ENCODE measurements at places on chromosomes 5 and 9. TPM values are rescaled to one million over a fixed set of nuclear protein-coding genes. Genes with fewer than 3 reads are reported as not detected.

DNA sequence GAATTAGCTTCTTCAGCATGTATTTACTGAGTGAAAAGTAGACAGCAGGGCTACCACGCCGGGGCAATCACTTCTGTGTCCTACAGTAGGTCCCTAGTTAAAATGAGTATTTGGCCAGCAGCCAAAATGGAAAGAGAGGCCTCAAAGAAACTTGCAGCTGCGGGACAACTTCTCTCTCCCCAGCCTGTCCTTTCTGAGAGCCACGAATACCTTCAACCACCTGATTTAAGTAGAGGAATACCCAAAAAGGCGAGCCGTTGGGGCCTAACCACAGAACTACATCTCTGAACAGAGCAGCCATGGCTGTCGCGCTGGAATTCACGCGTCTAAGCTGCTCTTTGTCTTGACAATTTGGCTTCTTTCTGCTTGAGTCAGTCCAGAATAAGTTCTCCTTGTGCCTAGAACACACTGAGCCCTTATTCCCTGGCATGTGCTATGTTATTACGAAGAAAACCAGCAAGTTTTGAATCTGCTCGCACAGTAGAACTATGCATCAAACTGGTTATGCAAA is 43.8 kb upstream of the GOLPH3 start:
- no peak overlapping the region for H3K4me3 ChIP-seq
- no peak overlapping the region for H3K27ac ChIP-seq

DNA sequence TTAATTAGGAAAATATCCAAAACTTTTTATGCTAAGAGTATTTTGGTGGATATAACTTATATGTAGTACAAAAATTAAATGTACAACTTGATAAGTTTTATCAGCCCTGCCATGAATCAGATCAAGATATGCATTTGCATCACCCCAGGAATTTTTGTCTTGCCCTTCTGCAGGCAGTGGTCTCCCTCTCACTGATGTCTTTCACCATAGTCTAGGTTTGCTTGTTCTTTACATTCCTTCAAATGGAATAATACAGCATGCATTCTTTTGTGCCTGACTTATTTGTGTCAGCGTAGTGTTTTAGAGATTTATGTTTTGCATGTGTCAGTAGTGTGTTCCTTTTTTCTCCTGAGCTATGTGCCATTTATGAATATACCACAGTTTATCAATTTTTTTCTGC is 36.4 kb downstream of the RNF180 start:
- H3K27me3 ChIP-seq = no peaks in the 10 kb centered on the region
- no peak overlapping the region for H3K27ac ChIP-seq

DNA sequence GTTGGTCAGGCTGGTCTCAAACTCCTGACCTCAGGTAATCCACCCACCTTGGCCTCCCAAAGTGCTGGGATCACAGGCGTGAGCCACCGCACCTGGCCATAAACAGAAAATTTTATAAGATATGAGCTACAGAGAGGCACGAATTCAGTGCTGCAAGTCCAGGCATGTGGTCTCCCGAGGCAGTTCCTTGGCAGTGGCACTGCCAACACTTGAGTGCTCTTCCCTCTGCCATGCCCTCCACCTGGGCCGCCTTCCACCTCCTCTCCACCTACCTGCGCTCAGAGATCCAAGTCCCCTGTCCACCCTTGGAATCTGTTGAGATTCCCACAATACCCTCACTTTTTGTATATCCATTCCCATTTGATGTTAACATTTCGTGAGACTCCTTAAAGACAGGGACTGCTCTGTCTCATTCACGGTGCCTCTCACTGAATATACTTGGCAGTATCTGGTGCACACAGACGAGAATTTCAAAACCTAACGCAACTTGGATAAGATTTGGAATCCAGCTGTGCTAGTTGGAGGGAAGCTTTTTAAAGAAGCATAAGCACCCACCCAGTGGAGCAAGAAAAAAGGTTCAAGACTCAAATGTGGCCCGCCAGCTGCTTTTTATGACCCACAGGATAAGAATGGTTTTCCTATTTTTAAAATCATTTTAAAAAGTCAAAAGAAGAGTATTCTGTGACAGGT is 68.3 kb downstream of the DCP2 start:
- DNase-seq = no peak
- no peaks in the 10 kb centered on the region for H3K27me3 ChIP-seq
- no peaks in the 10 kb centered on the region for H3K36me3 ChIP-seq
- H3K27ac ChIP-seq = no peak overlapping the region
- H3K4me1 ChIP-seq = peaks cover 18% of the 10 kb centered on the region

DNA sequence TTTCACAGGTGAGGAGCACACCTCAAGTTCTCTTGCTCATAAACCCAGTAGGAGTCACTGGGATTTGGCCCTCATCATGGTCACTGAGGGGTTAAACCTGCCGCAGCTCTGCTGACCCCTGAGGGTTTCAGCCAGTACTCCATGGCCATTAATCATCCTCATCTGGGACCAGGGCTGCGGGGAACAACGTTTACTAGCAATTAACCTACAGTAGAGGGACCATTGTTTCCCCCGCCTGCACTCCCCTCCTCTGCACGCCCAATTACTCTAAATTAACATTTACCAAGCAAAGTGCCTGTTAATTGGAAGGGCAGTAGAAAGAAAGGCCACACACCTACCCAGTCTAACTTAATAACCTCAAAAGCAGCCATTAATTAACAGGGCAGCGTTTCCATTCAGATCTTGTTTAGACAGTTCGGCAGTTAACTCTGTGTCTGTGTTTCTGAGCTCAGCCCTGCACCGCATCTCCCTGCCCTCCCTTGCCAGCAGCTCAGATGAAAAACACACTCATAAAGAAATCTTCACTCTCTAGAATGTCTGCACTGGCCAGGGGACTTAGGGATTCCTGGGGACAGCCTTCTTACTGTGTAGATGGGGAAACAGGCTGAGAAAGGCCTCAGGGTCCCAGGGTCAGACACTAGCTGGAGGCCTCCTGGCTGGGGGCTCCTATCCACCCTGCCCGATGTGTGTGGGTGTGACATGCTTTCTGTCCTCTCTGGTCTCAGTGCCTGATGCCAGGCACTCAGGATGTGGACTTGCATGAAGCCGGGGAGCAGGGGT is 51.6 kb downstream of the ALG2 start:
- no peak overlapping the region for H3K4me3 ChIP-seq
- H3K27ac ChIP-seq = no peak overlapping the region
- peaks cover 16% of the 10 kb centered on the region for H3K4me1 ChIP-seq
- no peaks in the 10 kb centered on the region for H3K27me3 ChIP-seq

DNA sequence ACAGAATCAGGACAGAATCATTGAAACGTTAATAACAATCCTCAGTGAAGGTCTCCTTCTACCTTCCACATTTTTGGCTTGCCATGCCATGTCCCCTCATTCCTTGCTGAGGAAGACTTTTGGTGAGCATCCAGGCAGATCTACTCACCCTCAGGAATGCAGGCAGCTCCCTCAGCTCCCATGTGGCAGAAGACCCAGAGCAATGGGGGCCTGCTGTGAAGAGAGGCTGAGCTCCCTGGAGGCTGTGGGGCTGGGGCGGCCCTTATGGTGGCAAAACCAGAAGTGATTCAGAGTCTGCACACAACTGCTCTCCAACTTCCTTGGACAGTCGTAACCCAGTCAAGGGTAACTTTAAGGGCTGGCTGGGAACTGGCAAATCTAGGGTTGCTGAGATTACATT is 247.2 kb upstream of the EFNA5 start:
- H3K4me1 ChIP-seq = no peaks in the 10 kb centered on the region
- no peak for DNase-seq
- H3K36me3 ChIP-seq = no peaks in the 10 kb centered on the region
- no peaks in the 10 kb centered on the region for H3K27me3 ChIP-seq

- H3K27me3 ChIP-seq = no peaks in the 10 kb centered on the region
- peaks cover 8% of the 10 kb centered on the region for H3K4me1 ChIP-seq
- no peak for DNase-seq
- no peak overlapping the region for H3K4me3 ChIP-seq
- H3K36me3 ChIP-seq = no peaks in the 10 kb centered on the region
These were observed 241.6 kb downstream of the PJA2 start for GRCh38 chr5:109168151-109168550.

GRCh38 chr9:26261503-26262330 is 583.5 kb upstream of the TUSC1 start:
- no peak for DNase-seq
- H3K36me3 ChIP-seq = no peaks in the 10 kb centered on the region
- no peaks in the 10 kb centered on the region for H3K27me3 ChIP-seq

DNA sequence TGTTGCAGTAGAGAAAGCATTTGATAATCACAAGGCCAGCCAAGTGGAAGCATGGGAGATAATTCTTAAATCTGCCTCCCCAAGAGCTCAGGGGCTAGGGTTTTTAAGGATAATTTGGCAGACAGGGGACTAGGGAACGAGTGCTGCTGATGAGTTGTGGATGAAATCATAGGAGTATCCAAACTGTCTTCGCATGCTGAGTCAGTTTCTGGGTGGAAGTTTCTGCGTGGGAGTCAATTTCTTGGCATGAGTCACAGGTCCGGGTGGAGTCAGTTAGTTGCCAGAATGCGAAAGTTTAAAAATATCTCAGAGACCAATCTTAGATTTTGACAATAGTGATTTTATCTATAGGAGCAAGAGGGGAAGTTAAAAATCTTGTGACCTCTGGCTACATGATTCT is 112.6 kb downstream of the TMC1 start:
- no peak for DNase-seq
- no peaks in the 10 kb centered on the region for H3K4me1 ChIP-seq
- H3K36me3 ChIP-seq = no peaks in the 10 kb centered on the region
- H3K27ac ChIP-seq = no peak overlapping the region
- H3K4me3 ChIP-seq = no peak overlapping the region
- no peaks in the 10 kb centered on the region for H3K27me3 ChIP-seq

GRCh38 chr5:115941051-115941675 is 21.1 kb upstream of the LVRN start:
- no peaks in the 10 kb centered on the region for H3K27me3 ChIP-seq
- H3K36me3 ChIP-seq = no peaks in the 10 kb centered on the region
- no peak overlapping the region for H3K27ac ChIP-seq
- DNase-seq = no peak
- H3K4me3 ChIP-seq = no peak overlapping the region

DNA sequence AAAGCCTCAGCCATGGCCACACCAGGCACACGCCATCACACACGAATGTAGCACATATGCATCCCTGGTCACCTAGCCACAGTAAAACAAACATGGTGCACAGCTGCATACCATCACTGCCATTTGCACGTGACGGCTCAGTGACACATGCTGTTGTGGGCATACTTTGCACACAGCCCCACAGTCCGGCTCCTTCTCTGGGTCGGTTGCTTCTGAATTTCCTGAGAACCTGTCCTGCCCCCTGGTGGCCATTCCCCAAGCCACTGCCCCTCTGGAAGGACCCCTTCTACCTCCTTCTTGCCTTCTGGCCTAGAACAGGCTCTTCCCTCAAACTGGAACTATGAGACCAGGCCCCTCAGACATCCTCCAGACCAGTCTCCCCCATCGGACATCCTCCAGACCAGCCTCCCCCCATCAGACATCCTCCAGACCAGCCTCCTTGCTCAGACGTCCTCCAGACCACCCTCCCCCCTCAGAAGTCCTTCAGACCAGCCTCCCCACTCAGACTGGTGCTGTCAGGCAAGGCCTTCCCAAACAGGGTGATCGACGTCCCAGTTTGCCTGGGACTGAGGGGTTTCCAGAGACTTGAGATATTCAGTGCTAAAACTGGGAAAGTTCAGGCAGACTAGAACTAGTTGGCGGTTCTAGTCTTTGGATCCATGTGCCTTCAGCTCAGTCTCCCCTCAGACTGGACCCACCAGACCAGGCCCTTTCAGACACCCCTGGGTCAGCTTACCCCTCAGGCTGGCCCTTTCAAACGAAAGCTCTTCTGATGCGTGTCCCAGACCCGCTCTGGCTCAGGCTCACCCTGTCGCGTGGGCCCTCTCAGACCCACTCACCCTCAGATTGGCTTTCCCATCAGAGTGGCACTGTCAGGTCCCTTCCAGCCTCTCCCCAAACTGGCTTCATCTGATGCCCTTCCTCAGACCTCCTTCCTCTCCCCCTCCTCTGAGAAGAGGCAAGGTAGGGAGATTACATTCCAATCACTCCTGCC is 24.3 kb upstream of the ENHO start:
- peaks cover 10% of the 10 kb centered on the region for H3K27me3 ChIP-seq
- H3K4me3 ChIP-seq = no peak overlapping the region
- no peak overlapping the region for H3K27ac ChIP-seq
- no peaks in the 10 kb centered on the region for H3K36me3 ChIP-seq
- DNase-seq = peak; percentile 52

- no peak overlapping the region for H3K4me3 ChIP-seq
- H3K4me1 ChIP-seq = peaks cover 39% of the 10 kb centered on the region
- DNase-seq = peak; percentile 72
- peaks cover 1% of the 10 kb centered on the region for H3K36me3 ChIP-seq
- H3K27me3 ChIP-seq = no peaks in the 10 kb centered on the region
These were observed 4.3 kb upstream of the LNPEP start for GRCh38 chr5:96931605-96932004.

- no peak overlapping the region for H3K4me3 ChIP-seq
- H3K27ac ChIP-seq = no peak overlapping the region
- H3K36me3 ChIP-seq = no peaks in the 10 kb centered on the region
- no peaks in the 10 kb centered on the region for H3K4me1 ChIP-seq
- peaks cover 2% of the 10 kb centered on the region for H3K27me3 ChIP-seq
These were observed 115.5 kb downstream of the COL23A1 start for GRCh38 chr5:178474562-178475184.

- no peak overlapping the region for H3K4me3 ChIP-seq
- no peaks in the 10 kb centered on the region for H3K4me1 ChIP-seq
- no peaks in the 10 kb centered on the region for H3K27me3 ChIP-seq
- no peak overlapping the region for H3K27ac ChIP-seq
- no peak for DNase-seq
These were observed 362.8 kb downstream of the IRX1 start for GRCh38 chr5:3958389-3958788.

- no peak overlapping the region for H3K4me3 ChIP-seq
- H3K27me3 ChIP-seq = no peaks in the 10 kb centered on the region
- H3K4me1 ChIP-seq = no peaks in the 10 kb centered on the region
These were observed 360.0 kb downstream of the OSTF1 start for GRCh38 chr9:75448281-75448680.

The TAF11L5 gene
- not detected for polyA plus RNA-seq

The TMEM174 gene
- polyA plus RNA-seq = not detected

The NXNL2 gene
- polyA plus RNA-seq = not detected

The SH2D3C gene
- polyA plus RNA-seq = 85.5 TPM

The SLC36A2 gene
- polyA plus RNA-seq = not detected

The ZNF454 gene
- polyA plus RNA-seq = not detected

The FST gene
- not detected for polyA plus RNA-seq

The ZFP37 gene
- 0.42 TPM for polyA plus RNA-seq

The BAAT gene
- polyA plus RNA-seq = not detected

The PRSS3 gene
- polyA plus RNA-seq = not detected

The CDH6 gene
- not detected for polyA plus RNA-seq

Measured in B cell (primary cell).